ENCODE measurements at places on chromosomes 3 and 15.

- peak; percentile 62 for DNase-seq
These were observed 53.9 kb downstream of the RAP2B start for GRCh38 chr3:153215966-153216365.

DNA sequence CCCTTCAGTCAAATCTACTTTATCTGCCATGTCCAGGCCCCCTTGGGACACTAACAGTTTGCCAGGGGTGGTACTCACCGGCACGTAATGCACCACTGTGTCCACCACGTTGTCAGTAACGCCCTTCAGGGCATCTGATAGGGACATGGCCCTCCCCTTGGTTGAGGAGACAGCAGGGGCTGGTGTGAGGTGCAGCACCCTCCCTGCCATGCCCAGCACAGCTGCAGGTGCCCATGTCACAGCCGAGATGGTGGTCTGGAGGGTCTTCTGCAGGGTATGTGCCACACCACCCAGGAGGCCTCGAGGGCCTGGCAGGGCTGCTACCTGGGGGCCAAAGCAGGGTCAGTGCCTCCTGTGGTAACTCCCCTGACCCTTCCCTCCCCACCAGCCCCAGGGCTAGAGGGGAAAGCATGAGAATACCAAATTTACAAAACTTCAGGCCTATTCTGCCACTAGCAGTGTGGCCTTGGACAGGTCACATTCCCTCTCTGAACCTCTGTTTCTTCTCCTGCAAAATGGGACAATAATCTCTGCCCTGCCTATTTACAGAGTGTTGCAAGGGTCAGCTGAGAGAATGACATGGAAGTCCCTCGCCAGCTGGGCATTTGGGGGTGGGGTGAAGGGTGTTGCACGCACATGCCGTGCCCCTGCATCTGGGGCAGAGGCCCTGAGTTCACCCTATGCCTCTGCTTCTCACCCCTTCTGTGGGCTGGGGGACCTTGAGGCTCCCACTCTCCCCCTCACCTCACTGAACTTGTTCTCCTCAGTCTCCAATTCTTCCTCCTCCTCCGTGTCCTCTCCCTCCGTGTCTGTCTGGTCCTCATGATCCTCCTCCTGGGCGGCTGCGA, 11.8 kb upstream of the KIF7 start:
- no peak for DNase-seq

DNA sequence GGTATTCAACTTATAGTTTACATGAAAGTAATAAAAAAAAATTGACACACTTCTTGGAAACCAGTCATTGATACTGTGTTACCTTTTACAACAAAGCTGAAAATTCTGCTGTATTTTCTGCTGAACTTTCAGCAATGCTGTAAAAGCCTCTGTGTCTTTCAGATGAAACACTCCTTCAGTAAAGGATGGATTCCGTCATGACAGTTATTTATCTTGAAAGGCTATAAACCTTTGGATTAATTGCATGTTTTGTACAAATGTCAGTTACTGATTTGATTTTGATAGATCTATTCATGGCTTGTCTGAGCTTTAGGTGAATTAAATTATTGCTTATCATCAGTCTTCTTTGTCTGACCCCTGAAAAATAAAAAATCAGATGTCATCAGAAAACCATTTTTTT, 355.1 kb downstream of the NAALADL2 start:
- no peak for DNase-seq

GRCh38 chr3:16794257-16794656, 90.5 kb upstream of the PLCL2 start:
- DNase-seq: no peak

GRCh38 chr15:85509973-85510372, 129.6 kb downstream of the AKAP13 start:
- DNase-seq: no peak

Data from muscle of back (tissue), 13 donors.